ENCODE measurements at places on chromosomes 5 and 9. TPM values are rescaled to one million over a fixed set of nuclear protein-coding genes. Genes with fewer than 3 reads are reported as not detected.

The RAD1 gene
- total RNA-seq, result 77.3 TPM

The CNTNAP3B gene
- 81.6 TPM for total RNA-seq

The HAVCR2 gene
- 19.7 TPM for total RNA-seq

The OR1J2 gene
- total RNA-seq, result 1.2 TPM

DNA sequence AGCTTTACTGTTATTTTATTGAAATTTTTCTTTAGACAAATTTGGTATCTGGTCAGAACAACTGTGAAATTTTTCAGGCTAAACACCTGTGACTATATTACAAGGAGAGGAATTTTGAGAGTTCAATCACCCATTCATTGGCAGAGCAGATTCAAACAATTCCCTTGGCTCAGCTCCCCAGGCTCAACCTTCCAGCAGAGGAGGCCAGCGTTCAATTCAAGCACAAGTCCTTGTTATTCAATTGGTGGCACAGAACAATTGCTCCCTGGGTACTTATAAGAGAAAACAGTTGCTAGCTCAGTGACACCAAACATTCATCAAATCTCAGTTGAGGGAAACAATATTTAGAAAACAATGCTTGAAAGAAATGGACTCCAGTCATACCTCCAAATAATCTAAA lies 83.3 kb downstream of the SUSD1 start:
- DNase-seq, result no peak

DNA sequence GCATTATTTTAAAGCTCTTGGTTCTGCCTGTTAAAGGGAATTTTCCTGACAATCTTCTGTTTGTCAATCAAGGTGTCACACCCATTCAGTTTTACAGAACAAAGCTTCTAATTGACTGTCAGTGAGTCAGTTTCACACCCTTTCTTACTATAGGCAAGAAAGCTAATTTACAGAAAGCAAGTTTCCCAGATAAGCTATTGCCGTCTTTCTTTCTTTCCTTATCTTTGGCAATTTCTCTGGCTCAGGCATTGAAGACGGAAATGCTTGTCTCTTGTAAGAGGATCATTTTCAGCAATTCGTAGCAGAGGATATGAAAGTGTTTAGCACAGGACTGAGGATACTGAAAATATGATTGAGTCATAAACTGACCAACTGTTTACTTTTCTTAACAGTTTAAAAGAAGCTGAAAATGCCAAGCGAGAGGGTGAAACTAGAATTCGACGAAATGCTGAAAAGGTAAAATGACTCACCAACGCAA lies 27.0 kb downstream of the SPINK5 start:
- DNase-seq, result peak; percentile 2

DNA sequence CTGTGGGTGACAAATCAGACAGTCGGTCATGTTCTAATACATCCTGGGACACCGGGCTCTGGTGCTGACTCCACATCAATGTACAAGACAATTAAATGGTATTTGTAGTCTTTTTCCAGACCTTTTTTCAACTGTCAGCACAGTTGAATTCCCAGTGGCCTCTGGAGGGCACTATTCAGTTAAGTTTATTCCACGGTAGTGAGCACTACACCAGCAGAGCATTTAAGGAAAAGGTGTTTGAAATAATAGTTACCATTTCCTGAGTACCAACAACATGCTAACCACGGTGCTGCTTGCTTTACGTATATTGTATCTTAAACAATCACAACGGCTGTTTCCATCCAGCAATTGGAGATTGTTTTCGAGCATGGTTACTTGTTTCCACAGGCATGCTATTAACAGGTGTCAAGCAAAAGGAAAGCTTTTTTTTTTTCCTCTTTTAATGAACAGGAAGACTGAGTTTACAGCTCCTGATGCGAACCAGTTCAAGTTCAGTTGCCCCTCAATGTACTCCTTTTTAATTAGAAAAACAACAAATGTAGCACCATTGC lies 186.7 kb downstream of the PDZD2 start:
- peak; percentile 66 for DNase-seq

DNA sequence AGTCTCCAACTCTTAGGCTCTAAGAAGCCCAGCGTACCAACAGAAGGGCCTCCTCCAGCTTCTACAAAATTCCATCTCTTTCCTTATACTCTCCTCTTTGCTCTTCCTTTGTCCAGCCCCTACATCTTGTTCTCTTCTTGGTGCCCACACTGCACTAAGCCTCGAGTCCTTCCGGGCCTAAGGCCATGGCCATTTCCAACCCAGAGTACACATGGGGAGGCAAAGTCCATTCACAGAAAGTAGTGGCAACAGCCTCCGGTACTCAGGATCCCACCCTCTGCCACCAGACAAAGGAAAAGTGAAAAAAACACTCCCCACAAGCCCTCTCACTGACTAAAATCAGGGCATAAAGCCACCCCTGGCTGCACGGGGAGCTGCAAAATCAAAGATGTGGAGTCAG lies 60.3 kb downstream of the SAXO1 start:
- DNase-seq, result no peak

Data from umbilical cord (tissue), 2 donors.